ENCODE measurements at places on chromosomes 3 and 15.

- peak; percentile 28 for DNase-seq
Observed at GRCh38 chr3:183392186-183393034, 36.0 kb downstream of the MCF2L2 start.

DNA sequence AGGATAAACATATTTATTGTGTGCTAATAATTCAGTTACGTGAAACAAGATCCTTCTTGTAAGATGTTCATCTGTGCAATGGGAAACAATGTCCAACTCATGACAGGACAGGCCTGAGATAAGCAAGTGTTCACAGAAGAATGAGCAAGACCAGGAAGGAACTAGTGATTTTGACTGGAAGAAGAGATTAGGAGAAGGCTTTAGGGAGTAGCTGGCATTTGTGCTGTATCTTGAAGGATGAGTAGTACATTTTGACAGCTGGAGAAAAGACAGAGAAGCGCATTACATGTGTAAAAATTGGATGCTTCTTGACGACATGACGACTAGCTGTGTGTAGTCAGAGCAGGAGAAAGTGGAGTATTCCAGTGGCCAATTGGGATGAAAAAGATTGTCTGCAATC, 48.4 kb downstream of the GBE1 start:
- DNase-seq = no peak

- DNase-seq = no peak
Observed at GRCh38 chr3:58646503-58646902, 20.1 kb downstream of the FAM3D start.

DNA sequence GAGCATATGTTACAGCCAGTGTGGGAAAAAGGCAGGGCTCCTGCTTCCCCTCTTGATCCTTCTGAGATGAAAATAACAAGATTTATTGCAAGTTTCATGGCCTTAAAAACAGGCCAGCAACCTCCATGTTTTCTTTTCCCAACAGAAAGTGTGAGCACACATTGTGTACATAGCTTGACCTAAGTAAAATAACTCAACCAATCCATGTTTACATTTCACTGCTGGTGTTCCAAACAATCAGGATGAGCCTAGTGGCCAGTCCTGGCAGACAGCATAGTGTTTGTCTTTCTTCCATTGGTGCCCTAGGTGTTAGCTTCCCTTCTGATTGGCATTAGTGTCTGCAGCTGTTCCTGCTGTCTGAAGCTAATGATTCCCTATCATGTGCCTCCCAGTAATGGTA, 847.7 kb downstream of the EPHA3 start:
- no peak for DNase-seq

DNA sequence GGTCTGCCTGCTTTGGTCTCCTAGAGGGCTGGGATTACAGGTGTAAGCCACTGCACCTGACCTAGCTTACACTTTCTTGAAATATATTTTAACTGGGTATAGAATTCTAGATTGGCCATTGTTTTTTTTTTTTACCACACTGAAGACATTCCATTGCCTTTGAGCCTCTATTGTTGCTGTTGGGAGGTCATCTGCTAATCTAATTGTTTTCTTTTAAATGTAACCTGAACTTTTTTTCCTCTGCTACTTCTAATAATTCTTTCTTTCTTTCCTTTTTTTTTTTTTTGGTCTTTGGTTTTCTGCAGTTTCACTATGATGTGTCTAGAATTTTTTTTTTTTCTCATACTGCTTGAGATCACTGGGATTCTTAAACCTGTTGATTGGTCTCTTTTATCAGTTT, 28.1 kb downstream of the ERICH6 start:
- peak; percentile 6 for DNase-seq

GRCh38 chr3:129766135-129766534, 127.4 kb downstream of the TMCC1 start:
- no peak for DNase-seq

DNA sequence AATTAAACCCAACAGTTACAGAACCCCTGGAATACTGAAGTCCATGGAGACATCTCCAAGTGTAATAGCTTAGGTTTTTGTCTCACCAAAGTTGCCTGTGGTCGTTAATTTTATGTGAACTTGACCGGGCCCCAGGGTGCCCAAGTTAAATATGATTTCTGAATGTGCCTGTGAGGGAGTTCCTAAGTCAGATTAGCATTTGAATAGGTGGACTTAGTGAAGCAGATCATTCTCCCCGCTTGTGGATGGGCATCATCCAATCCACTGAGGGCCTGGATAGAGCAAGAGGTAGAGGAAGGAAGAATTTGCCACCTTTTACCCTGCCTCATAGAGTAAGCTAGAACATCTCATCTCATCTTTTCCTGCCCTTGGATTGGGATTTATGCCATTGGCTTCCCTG, 203.0 kb downstream of the MYRIP start:
- DNase-seq = no peak

Measured in GM23338 (cell line).